Kidney tubule cell (primary cell): ENCODE measurements at places on chromosomes 4 and X.
A peak's percentile ranks its signal among the peaks of the same experiment; 100 is the strongest.

GRCh38 chr4:113142351-113142750 lies 92.9 kb downstream of the ANK2 start:
- no peak for DNase-seq

DNA sequence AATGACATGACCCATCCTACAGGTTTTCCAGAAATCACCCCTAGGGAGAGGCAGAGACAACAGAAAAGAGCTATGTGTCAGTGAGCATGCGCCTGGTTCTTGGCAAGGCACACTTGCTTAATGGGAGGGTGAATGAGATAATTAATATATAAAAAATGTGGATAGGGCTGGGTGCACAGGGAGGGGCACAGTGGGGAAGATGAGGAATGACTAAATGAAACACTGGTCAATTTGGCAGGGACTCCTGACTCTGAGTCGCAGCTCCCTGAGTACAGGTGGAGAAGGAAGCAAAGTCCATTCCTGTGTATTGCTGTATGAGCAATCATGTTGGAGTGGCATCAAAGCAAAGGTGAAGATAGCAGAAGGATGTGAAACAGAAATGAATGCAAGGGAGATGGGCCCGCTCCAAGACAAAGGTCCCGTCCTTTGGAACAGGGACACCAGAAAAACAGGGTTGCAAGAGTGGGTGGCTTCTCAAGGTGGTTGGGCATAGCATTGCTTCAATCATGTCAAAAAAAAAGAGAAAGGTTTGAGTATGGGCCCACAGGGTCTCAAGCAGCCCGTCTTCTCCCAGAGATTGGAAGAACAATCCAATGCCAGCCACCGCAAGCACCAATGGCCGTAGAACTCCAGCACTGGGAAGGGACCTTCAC lies 278.4 kb upstream of the AGTR2 start:
- DNase-seq, result peak; percentile 89

- no peak for DNase-seq
Observed at GRCh38 chrX:136778916-136779315, 1.8 kb downstream of the ARHGEF6 start.

- DNase-seq, result no peak
Observed at GRCh38 chr4:31094474-31094873, 374.3 kb downstream of the PCDH7 start.

DNA sequence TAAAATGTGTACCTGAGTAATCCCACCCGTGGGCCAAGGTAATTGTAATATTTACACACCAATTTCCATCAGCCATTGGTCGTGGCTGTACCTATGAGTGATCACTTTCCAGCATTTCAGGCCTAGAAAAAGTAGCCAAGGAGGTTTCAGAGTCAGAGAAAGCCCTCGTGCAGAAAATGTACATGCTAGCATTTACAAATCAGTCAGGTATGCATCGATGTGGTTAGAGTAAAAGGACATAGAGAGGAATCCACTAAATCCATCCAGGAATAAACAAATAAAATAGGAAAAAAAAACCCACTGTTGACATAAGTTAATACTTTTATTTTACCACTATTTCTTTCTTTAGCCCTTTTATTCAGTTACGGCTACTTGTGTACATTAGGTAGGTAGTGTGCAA lies 256.8 kb downstream of the TRIML1 start:
- no peak for DNase-seq

DNA sequence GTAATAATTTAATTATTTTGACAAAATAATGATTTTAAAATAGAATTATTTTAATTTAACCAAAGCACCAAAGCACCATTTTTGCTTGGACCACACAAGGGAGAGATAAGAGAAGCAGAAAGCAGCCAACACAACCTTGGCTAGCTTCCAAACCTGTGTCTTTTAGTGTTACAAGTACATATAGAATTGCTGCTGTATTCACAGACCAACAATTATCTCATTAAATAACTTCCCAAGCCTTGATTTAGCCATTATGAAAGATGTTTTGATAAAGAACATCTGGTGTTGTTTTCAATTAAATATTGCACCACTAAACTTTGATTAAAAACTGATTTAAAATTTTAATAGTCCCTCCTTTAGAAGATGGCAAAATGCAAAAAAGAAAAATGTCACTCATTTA lies 14.0 kb upstream of the IGFBP7 start:
- no peak for DNase-seq

DNA sequence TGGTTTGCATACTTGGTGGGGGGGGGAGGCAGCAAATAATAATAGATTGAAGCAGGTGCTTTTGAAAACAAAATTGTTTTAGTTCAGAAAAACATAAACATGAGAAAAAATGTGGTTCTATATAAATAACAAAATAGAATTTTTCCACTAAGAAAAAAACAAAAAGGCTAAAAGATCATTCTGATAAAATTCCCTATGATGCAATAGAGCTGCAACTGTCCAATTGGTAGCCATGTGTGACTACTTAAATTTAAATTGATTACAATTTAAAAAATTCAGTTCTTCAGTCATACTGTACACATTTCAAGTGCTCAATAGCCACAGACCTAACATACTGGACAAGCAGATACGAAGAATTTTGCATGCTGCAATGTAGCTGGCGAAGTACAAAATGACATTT lies 11.0 kb downstream of the TRMT10A start:
- DNase-seq, result no peak

DNA sequence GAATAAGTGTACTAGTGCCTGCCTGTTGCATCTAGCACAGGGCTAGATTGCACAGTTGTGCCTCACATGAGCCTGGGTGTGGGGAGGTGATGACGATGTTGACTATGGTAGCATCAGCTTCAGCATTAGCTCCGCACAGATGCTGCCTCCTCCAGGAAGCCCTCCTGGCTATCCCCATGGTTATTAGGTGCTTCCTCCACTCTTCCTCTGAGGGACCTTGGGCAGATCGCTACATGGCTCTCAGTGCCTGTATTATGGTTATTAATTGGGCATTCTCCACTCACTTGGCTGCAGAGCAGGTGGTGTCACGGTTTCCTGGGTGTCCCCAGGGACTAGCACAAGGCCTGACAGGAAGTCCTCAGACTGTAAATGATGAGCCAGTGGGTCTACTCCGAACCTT lies 325.6 kb downstream of the ARHGAP10 start:
- DNase-seq, result no peak

DNA sequence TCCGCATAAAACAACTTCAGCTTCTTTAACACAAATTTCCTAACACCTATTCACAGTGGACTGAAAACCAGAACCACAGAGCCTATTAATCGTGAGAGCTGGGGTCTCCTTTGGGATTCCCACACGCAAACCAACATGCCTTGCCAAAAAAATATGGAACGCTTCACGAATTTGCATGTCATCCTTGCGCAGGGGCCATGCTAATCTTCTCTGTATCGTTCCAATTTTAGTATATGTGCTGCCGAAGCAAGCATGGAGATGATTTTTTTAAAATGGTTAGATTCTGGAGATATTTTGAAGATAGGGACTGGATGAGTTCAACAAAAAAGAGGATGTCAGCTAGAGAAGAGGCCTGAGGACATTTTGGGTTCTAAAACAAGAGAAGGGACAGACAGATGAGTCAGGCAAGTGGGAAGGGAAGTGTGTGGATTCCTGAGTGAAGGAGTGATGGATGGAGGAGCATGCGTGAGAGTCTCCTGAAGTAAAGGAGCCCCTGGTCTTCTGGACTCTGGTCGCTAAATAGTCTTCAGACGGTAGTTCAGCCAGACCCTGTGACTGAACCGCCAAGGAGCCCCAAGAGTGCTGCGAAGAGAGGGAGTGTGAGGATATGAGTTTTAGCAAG lies 9.5 kb upstream of the GATA1 start:
- no peak for DNase-seq

DNA sequence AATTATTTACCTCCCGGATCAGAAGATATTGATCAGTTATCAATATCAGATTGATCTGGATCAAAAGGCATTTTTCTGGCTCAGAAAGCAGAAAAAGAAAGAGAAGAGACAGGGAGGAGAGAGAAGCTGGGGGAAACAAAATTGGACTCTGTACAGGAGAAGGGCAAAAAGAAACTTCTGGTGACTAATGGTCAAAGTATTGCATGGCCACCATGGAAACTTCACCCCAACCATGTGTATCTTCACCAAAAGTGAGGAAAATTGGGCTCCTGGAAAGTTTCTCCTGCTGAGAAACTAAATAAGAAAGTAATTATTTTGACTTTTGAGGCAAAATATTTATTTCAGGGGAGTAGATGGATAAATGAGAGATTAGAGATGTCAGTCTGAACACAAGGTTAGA lies 33.9 kb downstream of the RNF150 start:
- DNase-seq, result peak; percentile 36

DNA sequence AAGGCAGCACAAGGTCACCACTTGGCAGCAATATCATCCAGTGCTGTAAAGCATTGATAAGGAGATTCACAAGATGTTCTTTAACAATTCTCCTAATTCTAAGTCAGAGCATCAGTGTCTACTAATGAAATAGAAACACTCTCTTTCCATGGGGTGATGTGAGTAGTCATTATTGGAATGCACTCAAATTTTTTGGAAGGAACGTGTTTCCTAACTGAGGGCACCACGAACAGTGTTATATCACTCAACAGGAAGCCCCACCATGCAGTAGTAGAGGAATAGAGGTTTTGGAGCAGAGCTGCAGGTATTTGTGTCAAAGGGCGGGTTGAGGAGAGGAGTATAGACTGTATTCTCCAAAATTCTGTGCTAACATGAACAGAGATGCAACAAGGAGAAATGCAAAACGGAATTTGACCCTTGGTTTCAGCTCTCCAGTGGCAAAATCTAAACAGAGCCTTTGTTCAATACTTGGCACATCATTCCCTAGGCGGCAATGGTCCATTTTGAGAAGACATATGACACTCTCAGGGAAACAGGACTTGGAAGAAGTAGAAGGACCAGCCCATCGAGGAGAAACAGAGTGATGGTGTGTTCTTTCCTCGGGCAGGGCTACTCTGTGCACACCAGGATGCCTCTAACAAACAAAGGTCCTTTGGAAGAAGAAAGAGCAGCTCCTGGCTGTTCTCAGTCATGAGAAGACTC lies 98.9 kb downstream of the CPEB2 start:
- DNase-seq, result no peak

GRCh38 chr4:139833151-139833910 lies 167.7 kb downstream of the MGST2 start:
- DNase-seq, result no peak

DNA sequence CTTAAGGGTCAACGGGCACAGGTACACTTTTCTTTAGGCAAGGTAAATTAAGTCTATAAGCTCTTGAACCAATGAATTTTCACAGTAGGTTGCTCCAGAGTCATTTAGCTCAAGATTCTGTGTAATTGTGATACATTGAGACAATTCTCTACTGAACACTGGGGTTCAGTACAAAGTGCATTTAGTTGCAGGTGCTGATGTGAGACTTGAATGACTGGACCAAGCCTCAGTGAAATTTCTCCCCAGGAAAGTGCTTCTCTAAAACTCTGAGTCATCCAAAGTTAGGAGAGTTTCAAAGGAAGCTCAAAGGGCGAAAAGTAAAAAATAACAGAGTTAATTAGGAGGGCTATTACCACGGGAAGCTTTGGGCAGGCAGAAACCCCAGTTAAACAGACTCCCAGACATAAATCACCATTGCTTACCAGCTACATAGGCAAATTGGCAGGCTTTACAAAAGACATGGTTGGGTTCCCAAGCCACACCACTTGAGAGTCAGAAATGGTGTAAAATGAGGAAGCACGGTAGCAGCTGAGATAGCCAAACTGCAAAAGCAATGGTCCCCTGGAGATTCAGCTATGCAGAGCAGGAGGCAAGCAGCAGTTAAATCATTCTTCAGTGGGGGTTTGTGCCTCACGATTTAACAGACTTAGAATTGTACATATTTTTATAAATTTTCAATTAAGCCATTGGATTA lies 202.6 kb downstream of the PCDH19 start:
- DNase-seq, result peak; percentile 2

DNA sequence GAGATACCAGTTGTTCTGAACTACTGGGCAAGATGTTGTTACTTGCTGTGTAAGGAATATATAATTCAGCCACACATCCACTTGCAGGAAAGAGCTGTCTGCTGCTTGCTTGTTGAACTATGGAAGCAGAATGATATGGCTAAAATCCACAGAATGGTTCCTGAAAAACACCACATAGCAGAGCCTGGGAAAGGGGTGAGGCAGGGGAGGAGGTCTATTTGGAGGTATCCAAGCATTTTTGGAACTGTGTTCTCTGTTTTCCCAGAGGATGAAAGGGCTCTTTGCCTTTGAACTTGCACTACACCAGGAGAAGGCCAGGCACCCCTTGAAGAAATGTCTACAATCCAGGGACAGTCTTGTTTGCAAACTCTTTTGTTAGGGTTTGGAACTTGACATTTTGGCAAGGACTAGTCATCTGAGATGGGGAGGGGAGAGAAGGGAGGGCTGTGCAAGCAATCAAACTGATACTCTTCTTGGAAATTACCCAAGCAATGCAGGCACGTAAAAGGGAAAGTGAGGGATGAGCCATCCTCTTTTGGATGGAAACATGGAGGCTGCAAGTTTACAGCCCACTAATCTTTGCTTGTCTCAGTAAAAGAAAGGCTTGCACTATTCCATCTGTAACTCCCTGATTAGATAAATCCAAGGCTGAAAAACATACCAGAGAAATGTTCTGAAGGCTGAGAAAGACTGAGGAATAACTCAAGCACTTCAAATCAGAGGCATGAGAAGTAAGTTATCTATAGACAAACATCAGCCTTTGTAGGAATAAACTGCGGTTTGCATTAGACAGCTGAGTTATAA lies 141.0 kb downstream of the TSPAN5 start:
- no peak for DNase-seq

- no peak for DNase-seq
Observed at GRCh38 chr4:99381588-99382175, 29.1 kb upstream of the ADH1C start.

GRCh38 chrX:37644381-37645305 lies 40.9 kb upstream of the XK start:
- DNase-seq, result peak; percentile 21

GRCh38 chr4:10123227-10124101 lies 6.9 kb upstream of the WDR1 start:
- peak; percentile 93 for DNase-seq

DNA sequence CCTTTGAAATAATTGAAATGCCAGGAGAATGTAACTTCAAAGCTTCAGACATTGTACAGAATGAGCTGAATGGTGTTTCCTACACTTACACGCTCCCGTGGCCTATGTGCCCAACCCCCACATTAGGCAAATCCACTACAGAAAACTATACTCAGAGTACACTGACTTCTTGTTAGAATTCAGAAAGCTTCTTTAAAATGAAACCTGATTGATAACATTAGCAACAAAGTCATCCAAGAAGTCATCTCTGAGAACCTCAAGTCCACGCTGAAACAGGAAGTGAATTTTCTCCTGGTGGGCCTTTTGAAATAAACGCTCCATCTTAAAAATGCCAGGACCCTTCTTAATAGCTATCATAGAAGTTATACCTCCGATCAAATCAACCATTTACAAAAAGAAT lies 136.3 kb downstream of the TSPAN5 start:
- DNase-seq, result no peak

- peak; percentile 4 for DNase-seq
Observed at GRCh38 chr4:124854968-124855367, 142.4 kb upstream of the ANKRD50 start.

- no peak for DNase-seq
Observed at GRCh38 chr4:165367040-165367439, 11.8 kb upstream of the CPE start.

- DNase-seq, result no peak
Observed at GRCh38 chr4:152197211-152197610, 338.7 kb downstream of the FBXW7 start.
